ENCODE measurements at places on chromosomes 4 and X. TPM values are rescaled to one million over a fixed set of nuclear protein-coding genes. Genes with fewer than 3 reads are reported as not detected.

Gene NEXMIF
- total RNA-seq, result 0.65 TPM

Gene TBX22
- total RNA-seq, result not detected

Gene CT45A3
- not detected for total RNA-seq

DNA sequence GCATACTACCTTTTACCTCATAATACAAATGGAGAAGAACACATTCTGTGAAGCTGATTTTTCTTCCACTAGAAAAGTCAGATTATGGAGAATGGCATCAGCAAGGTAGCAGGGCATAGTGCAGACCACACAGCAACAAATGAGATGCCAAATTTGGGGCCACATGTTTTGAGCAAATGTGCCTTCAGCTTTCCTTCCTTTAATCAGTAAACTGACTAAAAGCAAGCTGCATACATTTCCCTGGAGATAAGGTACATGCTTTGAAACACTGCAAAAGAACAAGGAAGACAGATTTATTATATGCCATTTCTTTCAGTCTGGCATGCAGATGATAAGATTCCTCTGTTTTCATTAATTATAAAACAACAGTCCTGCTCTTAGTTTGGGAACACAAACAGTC lies 67.1 kb upstream of the GUCY1A1 start:
- H3K27ac ChIP-seq, result no peak overlapping the region
- peaks cover 5% of the 10 kb centered on the region for H3K4me1 ChIP-seq
- H3K36me3 ChIP-seq, result no peaks in the 10 kb centered on the region
- no peak for DNase-seq
- no peak overlapping the region for H3K4me3 ChIP-seq

DNA sequence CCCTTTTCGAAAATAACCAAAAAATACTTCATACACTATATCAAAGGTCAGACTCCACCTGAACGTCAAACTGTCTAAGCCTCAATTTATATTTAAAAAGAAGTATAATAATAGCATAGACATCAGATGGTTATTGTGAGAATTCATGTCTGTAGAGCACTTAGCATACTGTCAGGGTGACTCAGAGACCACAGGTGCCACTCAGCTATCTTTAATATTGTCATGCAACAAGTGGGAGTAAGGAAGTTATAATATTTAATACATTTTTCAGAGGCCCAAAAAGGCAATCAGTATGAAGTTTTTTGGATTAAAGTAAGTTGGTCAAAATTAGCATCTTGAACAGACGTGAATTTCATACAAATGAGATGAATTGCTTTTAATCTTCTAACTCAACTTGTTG lies 93.3 kb downstream of the PHOX2B start:
- H3K4me3 ChIP-seq, result no peak overlapping the region
- no peaks in the 10 kb centered on the region for H3K36me3 ChIP-seq

DNA sequence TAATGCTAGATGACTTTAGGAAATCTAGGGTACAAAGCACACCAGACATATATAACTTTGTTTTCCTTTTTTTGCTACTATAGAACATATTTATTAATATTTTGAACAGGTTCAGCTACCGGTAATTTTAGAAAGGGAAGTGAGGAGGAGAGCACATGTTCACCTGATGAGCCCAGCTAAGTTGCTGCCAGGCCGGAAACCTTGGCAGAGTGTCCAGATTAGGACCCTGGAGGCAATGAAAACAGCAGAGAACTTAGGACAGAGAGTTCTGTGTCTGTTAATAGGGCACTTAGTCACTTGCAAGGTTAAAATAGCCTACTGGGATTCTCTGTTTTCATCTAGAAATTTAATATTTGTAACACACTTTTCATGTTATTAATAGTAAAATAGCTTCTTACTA lies 348.9 kb upstream of the CPEB2 start:
- H3K27ac ChIP-seq, result no peak overlapping the region
- no peaks in the 10 kb centered on the region for H3K27me3 ChIP-seq
- H3K36me3 ChIP-seq, result no peaks in the 10 kb centered on the region

- peaks cover 6% of the 10 kb centered on the region for H3K4me1 ChIP-seq
- H3K4me3 ChIP-seq, result no peak overlapping the region
- no peak for DNase-seq
- H3K27me3 ChIP-seq, result peaks cover 36% of the 10 kb centered on the region
- no peak overlapping the region for H3K27ac ChIP-seq
Observed at GRCh38 chrX:71216485-71216884, 6.5 kb upstream of the GJB1 start.

DNA sequence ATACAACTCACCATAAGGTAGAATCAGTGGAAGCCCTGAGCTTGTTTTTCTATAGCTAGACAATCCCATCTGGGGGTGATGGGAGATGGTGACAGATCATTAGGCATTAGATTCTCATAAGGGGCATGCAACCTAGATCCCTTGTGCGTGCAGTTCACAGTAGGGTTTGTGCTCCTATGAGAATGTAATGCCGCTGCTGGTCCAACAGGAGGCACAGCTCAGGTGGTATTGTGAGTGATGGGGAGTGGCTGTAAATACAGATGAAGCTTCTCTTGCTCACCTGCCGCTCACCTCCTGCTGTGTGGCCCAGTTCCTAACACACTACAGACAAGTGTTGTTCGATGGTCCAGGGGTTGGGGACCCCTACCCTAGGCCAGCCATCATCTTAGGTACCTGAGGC lies 5.9 kb upstream of the GATB start:
- peaks cover under 1% of the 10 kb centered on the region for H3K4me1 ChIP-seq
- no peak overlapping the region for H3K27ac ChIP-seq
- no peak overlapping the region for H3K4me3 ChIP-seq

GRCh38 chr4:52625216-52625615 lies 33.9 kb downstream of the USP46 start:
- H3K4me1 ChIP-seq, result no peaks in the 10 kb centered on the region
- no peak overlapping the region for H3K27ac ChIP-seq
- H3K36me3 ChIP-seq, result no peaks in the 10 kb centered on the region
- no peak overlapping the region for H3K4me3 ChIP-seq
- no peak for DNase-seq

DNA sequence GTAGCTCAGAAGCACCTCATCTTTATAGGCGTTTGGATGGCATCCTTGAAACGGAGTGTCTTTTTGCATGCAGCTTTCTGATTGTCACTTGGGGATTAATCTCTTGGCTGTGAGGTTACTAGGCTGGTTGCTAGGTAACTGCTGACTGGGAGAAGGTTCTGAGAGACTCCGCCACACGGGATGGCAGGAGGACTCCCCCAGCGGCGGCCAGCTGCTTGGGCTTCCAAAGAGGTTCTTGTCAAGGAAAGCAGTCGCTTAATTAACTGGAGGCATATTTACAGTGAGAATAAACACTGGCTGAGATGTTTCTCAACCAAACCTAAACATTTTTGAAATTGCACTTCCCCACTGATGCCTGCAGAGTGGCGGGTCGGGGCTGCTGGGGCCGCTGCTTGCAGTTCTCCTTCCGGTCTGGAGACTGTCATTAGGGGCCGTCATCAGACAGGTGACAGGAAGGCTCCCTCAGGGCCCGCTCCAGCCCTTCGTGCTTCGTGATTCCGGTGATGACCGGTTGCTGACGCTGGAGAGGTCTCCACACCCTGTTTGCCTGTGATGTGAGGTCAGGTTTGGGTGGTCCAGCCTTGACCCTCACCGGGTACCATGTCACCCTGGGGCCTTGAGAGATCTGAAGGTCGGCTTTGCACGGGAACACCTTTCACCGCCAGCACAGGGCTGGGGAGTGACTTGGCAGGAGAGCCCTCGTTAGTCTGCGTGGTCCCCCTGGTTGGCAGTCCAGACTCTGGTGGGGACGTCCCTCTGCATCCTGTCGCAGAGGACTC lies 9.1 kb downstream of the NSG1 start:
- no peak for DNase-seq
- no peaks in the 10 kb centered on the region for H3K36me3 ChIP-seq
- no peak overlapping the region for H3K27ac ChIP-seq
- H3K4me1 ChIP-seq, result no peaks in the 10 kb centered on the region
- no peak overlapping the region for H3K4me3 ChIP-seq

All from activated T-cell treated with anti-CD3 and anti-CD28 coated beads, Interleukin-2, amount 50 U/mL, for 72 hours (primary cell).